ENCODE measurements at places on chromosomes 4 and X.

GRCh38 chr4:188439641-188440311, 300.5 kb downstream of the TRIML1 start:
- no peak for DNase-seq

DNA sequence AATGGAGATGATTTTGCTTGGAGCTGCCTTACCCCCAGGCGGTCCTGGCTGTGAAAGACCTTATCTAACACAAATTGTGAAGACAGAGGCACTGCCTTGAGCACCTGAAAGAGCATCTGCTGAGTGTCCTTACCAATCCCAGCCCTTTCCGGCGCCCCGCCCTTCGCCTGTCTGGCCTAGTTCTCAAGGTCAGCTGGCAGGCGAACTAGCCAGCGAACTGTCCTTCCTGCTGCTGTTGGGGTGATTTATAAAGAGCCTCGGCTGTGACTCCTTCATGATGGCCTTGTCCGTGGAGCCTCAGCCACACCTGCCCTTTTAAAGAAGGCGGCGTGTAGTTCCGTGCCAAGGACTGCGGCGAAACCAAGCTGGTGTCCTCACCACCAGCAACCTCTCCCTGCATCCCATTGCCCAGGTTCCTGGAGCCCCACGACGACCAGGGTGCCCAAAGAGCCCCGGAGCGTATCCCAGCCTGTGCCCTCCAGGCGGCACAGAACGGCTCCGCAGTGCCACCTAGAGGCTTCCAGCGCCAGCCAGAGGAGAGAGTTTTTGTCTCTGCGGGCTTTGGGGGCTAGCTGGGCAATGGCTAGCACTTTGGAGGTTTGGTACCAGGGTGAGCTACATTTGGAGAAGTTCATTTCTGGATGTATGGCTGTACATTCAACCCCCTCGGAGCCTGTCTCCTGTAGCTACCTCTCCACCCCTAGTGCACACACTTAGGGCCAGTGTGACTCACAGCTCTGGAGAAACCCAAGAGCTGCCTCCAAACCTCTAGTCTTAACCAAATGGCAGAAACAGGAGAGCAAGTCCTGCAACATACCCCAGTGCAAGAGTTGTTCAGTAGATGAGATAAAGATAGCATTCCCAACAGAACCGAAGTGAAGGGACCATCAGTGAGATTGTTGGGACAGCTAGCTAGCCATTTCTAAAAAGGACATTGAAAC, 36.8 kb upstream of the VMA21 start:
- no peak for DNase-seq

GRCh38 chr4:5635826-5636195, 72.5 kb downstream of the EVC2 start:
- no peak for DNase-seq

GRCh38 chrX:16160729-16161128, 6.6 kb upstream of the MAGEB17 start:
- no peak for DNase-seq

- no peak for DNase-seq
Observed at GRCh38 chr4:89661173-89661899, 175.6 kb downstream of the SNCA start.

GRCh38 chr4:80077639-80078038, 4.6 kb upstream of the ANTXR2 start:
- DNase-seq, result no peak
